ENCODE measurements at places on chromosomes 2 and 18. TPM values are rescaled to one million over a fixed set of nuclear protein-coding genes. Genes with fewer than 3 reads are reported as not detected.

Gene CYS1
- 2.5 TPM for total RNA-seq

Gene CFAP53
- total RNA-seq: 0.16 TPM

Gene AGXT
- total RNA-seq: 1.9 TPM

Gene COL4A4
- total RNA-seq: 0.40 TPM

Gene FER1L5
- total RNA-seq: not detected

Gene RAMP1
- total RNA-seq: 2.7 TPM

DNA sequence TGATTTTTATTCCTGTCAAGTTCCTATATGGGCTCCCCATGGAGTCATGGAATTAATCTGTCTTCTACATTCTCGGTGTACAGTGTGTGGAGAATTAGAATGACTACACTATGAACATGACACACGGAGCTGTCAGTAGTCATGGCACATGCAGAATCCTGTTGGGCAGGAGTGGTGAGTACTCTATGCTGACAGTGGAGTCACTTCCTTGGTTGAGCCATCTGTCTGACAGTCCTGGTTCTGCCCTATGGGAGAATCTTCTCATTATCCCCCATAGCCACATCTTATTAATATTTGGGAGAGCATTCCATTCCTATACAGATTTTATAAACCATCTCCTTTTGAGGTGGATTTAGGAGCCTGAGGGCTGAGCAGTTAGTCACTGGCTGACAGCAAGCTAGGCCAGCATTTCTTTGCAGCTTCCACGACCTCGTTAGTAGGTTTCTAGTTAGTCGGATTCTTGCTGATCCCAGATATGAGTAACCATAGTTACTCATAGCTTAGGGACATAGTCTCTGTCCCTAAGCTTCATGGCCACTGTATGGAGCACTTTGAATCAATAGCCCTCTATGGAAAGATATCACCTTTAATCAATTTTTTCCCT is 90.6 kb downstream of the MDH1 start:
- DNase-seq: no peak

DNA sequence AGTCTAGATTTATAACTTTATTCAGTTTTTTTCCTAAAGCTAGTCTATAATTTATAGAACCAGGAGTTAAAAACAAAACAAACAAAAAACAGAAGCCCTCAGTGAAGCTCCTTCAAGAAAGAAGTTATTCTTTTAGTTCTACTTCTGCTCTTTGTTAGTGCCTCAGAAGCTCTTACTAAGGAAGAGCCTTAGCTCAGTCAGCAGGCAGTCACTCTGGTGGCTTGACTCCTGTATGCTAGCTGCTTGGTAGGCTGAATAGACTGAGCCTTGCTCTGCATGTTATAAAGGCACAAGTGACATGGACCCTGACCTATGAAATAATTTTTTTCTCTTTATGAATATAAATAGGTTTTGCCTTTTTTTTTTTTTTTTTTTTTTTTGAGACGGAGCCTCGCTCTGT is 24.8 kb downstream of the NCOA1 start:
- no peak for DNase-seq

GRCh38 chr18:69622961-69623360 is 222.3 kb downstream of the DOK6 start:
- no peak for DNase-seq

GRCh38 chr2:109635426-109636304 is 21.5 kb downstream of the SOWAHC start:
- DNase-seq: no peak

DNA sequence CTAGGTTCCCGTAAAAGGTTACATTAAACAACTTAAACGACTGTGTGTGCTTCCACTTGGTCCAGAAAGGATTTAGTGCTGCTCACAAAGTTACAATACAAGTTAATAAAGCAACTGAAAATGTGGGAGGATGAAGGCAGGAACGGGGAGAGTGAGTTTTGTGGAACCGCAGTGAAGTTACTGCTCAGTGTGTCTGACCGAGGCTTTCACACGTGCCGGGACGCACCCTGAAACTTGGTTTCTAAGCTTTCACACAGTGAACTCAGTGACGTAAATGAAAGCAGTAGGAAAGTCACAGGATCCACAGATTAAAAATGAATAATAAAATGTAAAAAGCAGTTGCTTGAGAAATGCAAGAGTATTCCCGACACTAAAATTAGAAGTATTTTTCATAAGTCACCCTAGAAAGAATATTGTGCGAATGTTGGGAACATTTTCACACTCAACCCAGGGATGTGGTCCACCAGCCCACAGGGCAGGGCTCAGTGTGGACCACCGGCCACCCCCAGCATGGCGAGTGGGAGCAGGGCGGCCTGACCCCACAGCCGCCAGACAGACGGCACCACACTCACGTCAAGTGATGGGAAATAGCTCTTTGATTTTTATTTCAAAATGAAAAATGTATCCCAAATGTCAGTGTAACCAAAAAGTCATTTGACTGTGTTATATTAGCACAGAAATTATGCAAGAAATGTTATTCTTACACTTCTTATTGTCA is 32.6 kb upstream of the CHMP1B start:
- no peak for DNase-seq

DNA sequence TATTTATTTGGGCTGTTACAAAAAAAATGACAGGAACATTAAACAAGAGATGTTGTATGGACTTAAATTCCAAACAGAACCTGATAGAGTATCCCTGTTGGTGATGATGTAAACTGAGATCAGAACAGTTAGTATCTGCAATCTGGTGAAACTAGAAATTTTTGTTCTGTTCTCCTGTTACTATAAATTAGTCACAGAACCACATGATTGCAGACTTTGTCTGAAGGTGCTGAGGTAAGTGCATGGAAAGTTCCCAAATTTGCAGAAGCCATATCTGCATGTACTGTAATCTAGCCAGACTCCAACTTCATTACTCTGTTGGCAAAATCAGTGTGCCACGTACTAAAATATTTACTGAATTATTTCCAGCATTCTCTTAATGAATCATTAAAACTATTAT is 516.3 kb upstream of the FSIP2 start:
- no peak for DNase-seq

DNA sequence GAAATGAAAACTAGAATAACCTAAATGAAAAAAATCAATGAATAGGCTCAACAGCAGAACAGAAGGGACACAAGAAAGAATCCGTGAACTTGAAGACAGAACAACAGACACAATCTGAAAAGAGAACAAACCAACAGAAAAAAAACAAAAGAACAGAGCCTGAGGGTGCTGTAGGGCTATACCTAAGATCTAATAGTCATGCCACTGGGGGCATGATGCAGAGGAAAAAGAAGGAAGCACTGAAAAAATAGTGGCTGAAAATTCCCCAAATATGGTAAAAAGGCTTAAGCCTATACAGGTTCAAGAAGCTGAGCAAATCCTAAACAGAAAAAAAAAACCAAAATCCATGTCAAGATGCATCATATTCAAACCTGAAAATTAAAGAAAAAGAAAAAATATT is 50.3 kb downstream of the KANSL3 start:
- DNase-seq: no peak

- DNase-seq: no peak
These were observed 18.4 kb downstream of the TFCP2L1 start for GRCh38 chr2:121266543-121267106.

- no peak for DNase-seq
These were observed 3.5 kb downstream of the TRIB2 start for GRCh38 chr2:12720278-12720620.

- DNase-seq: peak; percentile 33
These were observed 273.5 kb downstream of the CDH20 start for GRCh38 chr18:61606759-61607158.
